ENCODE measurements at places on chromosomes 12 and 14. TPM values are rescaled to one million over a fixed set of nuclear protein-coding genes. Genes with fewer than 3 reads are reported as not detected.

- peak overlapping the region; percentile 97 for H3K27ac ChIP-seq
- no peaks in the 10 kb centered on the region for H3K27me3 ChIP-seq
- DNase-seq = no peak
- H3K4me3 ChIP-seq = peak overlapping the region; percentile 95
- peaks cover 20% of the 10 kb centered on the region for H3K4me1 ChIP-seq
Measured at GRCh38 chr12:56190695-56191155, 1.4 kb upstream of the SMARCC2 start.

DNA sequence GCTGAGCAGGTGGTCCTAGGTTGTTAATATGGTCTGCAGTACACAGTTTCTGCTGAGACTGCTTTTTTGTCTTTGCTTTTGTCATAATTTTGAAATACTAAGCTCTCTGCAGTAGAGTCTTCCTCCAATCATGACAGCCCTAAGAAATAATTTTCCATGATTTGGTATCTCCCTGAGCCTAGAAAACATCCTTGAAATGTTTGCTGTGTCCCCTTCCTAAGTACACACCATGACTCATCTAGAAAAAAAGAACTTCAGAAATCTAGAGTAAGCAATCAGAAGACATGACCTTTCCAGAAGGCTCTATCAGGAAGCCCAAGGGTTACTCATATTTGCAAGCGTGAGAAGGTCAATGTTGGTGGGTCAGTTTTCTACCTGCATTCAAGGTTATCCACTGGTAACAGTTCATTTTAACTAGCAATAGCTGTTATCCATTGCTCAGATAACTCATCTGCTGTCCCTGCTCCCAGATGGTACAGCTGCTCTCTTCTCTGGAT lies 16.4 kb downstream of the DAD1 start:
- no peak overlapping the region for H3K4me3 ChIP-seq
- H3K27me3 ChIP-seq = no peaks in the 10 kb centered on the region
- peaks cover 53% of the 10 kb centered on the region for H3K36me3 ChIP-seq
- H3K4me1 ChIP-seq = peaks cover 15% of the 10 kb centered on the region
- H3K27ac ChIP-seq = no peak overlapping the region

GRCh38 chr14:66503532-66503931 lies 4.4 kb upstream of the GPHN start:
- no peak overlapping the region for H3K27ac ChIP-seq
- no peak for DNase-seq
- H3K27me3 ChIP-seq = no peaks in the 10 kb centered on the region
- no peaks in the 10 kb centered on the region for H3K36me3 ChIP-seq

Gene MGP
- 741 TPM for total RNA-seq

Gene ASCL1
- total RNA-seq = 0.17 TPM

- no peaks in the 10 kb centered on the region for H3K4me1 ChIP-seq
- no peaks in the 10 kb centered on the region for H3K27me3 ChIP-seq
- DNase-seq = no peak
- no peaks in the 10 kb centered on the region for H3K36me3 ChIP-seq
- H3K4me3 ChIP-seq = no peak overlapping the region
Measured at GRCh38 chr12:84738481-84738972, 174.1 kb downstream of the SLC6A15 start.

DNA sequence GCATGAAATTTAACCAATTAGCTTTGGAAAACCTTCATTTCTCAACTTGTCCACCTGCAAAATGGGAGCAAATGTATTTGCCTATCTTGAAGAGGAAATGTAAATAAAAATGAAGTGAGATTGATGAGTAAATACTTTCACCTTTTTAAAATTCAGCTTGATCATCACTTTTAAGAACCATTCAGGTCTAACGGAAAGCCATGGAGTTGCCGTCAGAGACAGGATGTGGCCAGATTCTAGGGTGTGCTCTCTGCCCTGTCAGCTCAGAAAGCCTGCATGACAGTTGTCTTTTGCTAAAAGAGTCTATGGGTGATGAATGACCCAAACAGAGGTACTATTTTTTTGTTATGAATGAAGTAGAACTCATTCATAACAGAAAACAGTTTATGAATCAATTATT lies 104.3 kb upstream of the SLC35F4 start:
- no peak for DNase-seq
- H3K4me3 ChIP-seq = no peak overlapping the region
- H3K27me3 ChIP-seq = no peaks in the 10 kb centered on the region
- H3K27ac ChIP-seq = no peak overlapping the region
- no peaks in the 10 kb centered on the region for H3K36me3 ChIP-seq
- no peaks in the 10 kb centered on the region for H3K4me1 ChIP-seq

Gene SMOC1
- under 0.01 TPM for total RNA-seq

GRCh38 chr14:59849411-59850130 lies 21.0 kb downstream of the RTN1 start:
- H3K4me1 ChIP-seq = no peaks in the 10 kb centered on the region
- no peaks in the 10 kb centered on the region for H3K27me3 ChIP-seq
- H3K27ac ChIP-seq = no peak overlapping the region
- H3K4me3 ChIP-seq = no peak overlapping the region

DNA sequence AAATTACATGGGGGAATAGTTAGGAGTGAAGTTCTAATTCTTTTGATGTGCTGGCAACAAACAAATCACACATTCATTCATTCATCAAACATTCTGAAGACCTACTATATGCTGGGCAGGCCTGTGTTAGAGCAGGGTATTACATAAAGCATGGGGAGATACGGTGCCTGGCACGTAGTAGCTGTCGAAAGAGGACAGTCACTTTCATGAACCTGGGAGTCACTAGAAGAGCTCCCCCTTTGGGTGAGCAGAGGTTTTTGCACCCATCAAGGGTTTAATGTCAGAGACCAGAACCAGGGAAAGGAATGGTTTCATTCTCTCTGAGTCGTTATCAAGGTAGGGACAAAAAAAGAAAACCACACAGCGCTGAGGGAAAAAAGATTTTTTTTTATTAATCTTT lies 10.0 kb downstream of the LHX5 start:
- H3K27me3 ChIP-seq = peaks cover 94% of the 10 kb centered on the region
- peaks cover 40% of the 10 kb centered on the region for H3K4me1 ChIP-seq
- DNase-seq = no peak
- no peak overlapping the region for H3K27ac ChIP-seq
- no peaks in the 10 kb centered on the region for H3K36me3 ChIP-seq
- no peak overlapping the region for H3K4me3 ChIP-seq

- H3K36me3 ChIP-seq = peaks cover 75% of the 10 kb centered on the region
- no peak overlapping the region for H3K27ac ChIP-seq
- no peaks in the 10 kb centered on the region for H3K4me1 ChIP-seq
- H3K4me3 ChIP-seq = no peak overlapping the region
- DNase-seq = no peak
- no peaks in the 10 kb centered on the region for H3K27me3 ChIP-seq
Measured at GRCh38 chr14:102729268-102729667, 48.0 kb upstream of the TRAF3 start.

- H3K27me3 ChIP-seq = peaks cover 52% of the 10 kb centered on the region
- DNase-seq = no peak
- H3K4me1 ChIP-seq = peaks cover 54% of the 10 kb centered on the region
- H3K4me3 ChIP-seq = peak overlapping the region; percentile 37
- H3K27ac ChIP-seq = no peak overlapping the region
Measured at GRCh38 chr12:57243521-57244311, 7.3 kb downstream of the STAC3 start.

GRCh38 chr12:47377414-47378221 lies 297.9 kb upstream of the AMIGO2 start:
- no peak overlapping the region for H3K4me3 ChIP-seq
- no peak for DNase-seq
- H3K36me3 ChIP-seq = no peaks in the 10 kb centered on the region
- H3K4me1 ChIP-seq = no peaks in the 10 kb centered on the region

Gene KRAS
- 37.0 TPM for total RNA-seq

Gene KLRB1
- 1.5 TPM for total RNA-seq

DNA sequence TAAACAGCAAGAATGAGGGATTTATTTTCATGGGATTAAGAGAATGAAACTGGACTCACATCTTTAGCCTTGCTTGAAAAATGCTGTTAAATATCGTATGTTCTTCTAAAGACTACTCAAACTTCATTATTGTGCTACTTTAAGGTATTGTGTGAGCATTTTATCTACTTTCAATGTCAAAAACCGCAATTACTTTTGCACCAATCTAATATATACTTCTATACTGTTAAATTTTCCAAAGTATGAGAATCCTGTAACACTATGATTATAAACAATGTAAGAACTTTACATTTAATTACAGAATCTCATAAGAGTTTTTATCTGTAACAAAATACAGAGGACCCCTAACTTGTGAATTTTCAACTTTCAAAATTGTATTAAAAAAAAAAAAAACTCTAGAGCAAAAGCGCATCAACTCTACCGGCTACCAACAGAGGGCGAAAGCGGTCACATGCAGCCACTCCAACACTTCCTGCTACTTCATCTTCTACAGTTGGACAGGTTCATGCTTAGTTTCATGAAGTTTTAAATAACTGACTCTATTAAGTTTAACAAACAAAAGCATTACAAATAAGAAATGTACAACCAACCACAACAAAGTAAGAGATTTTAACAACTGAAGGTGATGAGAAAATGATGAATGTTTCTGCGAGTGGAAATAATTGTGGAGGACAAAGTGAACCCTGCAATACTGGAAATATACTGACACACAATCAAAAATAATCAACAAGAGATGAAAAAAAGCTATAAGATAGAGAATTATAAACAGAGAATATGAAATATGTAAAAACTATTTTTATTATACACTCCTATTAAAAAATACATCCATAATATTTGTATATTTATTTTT lies 210.9 kb downstream of the MED13L start:
- H3K27ac ChIP-seq = no peak overlapping the region
- peaks cover 56% of the 10 kb centered on the region for H3K4me1 ChIP-seq
- no peak for DNase-seq

DNA sequence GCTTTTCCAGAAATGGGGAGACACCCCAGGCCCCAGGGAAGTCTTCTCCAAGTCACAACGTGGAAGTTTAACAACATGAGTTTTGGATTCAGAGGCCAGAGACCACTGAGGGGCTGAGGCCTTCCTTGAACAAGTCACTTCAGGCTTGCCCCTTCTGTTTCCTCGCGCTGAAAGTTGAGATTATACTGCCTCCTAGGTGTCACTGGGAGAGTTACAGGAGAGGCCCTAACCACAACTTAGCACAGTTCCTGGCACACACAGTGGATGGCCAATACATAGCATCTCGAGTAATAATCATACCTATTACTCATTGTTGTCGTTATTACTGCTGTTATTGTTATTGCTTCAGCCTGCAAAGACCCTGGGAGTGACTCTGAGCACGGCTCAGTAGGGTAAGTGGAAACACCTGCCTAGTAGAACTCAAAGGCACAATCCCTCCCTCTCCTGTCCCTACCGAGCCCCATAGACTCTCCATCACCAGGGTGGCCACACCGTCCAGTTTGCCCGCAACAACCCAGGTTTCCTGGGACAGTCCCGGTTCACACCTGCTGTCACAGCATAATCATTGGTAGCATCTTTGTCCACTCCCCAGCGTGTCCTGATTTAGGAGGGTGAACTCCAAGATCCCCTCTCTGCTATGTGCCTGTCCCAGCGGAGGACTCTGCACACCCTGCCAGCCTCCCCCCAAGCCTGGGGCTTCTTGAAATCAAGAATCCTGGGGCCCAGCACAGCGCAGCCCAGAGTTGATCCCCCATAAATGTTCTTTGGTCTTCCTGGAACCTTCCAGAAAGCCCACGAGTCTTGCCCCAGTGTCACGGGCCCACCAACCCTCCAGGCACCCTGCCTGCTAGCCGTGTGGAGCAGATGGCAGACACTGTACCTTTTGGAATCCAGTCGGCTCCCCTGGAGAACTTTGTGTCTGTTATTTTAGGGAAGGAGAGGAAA lies 85.0 kb downstream of the SYNE3 start:
- H3K27ac ChIP-seq = no peak overlapping the region
- H3K4me1 ChIP-seq = peaks cover 4% of the 10 kb centered on the region
- no peak for DNase-seq
- H3K36me3 ChIP-seq = peaks cover 52% of the 10 kb centered on the region
- no peak overlapping the region for H3K4me3 ChIP-seq

DNA sequence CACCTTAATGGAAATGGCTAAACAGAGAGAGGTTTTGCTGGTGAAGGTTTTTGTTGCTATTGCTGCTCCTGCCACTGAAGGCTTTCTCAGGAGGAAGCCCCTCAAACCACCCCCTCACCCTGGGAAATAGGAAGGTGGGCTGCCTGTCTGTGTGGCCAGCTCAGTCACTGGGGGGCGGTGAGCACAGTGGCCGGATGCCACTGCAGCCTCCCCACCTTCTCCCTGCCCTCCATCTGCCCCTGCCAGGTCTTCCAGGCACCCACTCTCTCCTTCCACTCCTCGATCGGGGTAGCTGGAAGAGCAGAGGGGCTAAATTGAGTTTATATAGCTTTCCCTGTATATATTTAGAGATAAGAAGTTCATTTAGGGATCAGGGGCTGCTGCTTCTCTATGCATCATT lies 80.8 kb downstream of the PAPOLA start:
- no peak overlapping the region for H3K27ac ChIP-seq
- no peak for DNase-seq
- H3K27me3 ChIP-seq = peaks cover 5% of the 10 kb centered on the region
- no peak overlapping the region for H3K4me3 ChIP-seq
- H3K4me1 ChIP-seq = no peaks in the 10 kb centered on the region

Gene SEC23A
- 222 TPM for total RNA-seq

GRCh38 chr14:95440951-95441350 lies 75.5 kb downstream of the SYNE3 start:
- no peaks in the 10 kb centered on the region for H3K27me3 ChIP-seq
- no peak overlapping the region for H3K4me3 ChIP-seq
- peaks cover 51% of the 10 kb centered on the region for H3K36me3 ChIP-seq
- DNase-seq = no peak

DNA sequence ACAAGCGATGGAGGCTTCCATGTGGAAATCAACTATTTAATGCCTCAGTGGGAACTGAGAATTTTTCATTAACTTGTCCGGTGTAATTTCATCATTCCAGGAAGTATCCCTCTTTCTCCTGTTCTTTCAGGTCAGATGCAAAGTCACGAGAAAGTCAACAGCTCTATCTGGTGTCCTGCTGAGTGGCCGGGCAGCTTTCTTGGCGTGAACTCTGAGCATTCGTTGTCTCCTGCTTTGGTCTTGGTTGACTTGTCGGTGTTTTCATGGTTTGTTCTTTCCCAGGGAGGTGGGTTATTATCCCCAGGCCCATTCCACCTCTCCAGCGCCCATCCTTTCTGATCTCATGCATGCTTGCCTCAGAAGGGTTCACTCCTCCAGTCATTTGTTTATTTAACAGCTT lies 149.1 kb downstream of the GLT1D1 start:
- no peaks in the 10 kb centered on the region for H3K27me3 ChIP-seq
- no peak for DNase-seq
- no peaks in the 10 kb centered on the region for H3K36me3 ChIP-seq
- no peak overlapping the region for H3K27ac ChIP-seq
- no peak overlapping the region for H3K4me3 ChIP-seq

GRCh38 chr12:110224379-110225304 lies 56.4 kb upstream of the ATP2A2 start:
- H3K27me3 ChIP-seq = no peaks in the 10 kb centered on the region
- peaks cover 3% of the 10 kb centered on the region for H3K36me3 ChIP-seq
- H3K27ac ChIP-seq = peak overlapping the region; percentile 78

Gene RHEBL1
- not detected for total RNA-seq

GRCh38 chr14:78921856-78922255 lies 751.7 kb downstream of the NRXN3 start:
- H3K4me3 ChIP-seq = no peak overlapping the region
- H3K36me3 ChIP-seq = no peaks in the 10 kb centered on the region
- no peak for DNase-seq
- H3K27ac ChIP-seq = no peak overlapping the region
- H3K4me1 ChIP-seq = no peaks in the 10 kb centered on the region

GRCh38 chr14:73750531-73750901 lies 36.3 kb upstream of the PNMA1 start:
- H3K27me3 ChIP-seq = no peaks in the 10 kb centered on the region
- peaks cover 100% of the 10 kb centered on the region for H3K4me1 ChIP-seq
- no peak overlapping the region for H3K4me3 ChIP-seq
- DNase-seq = no peak
- no peaks in the 10 kb centered on the region for H3K36me3 ChIP-seq

GRCh38 chr12:121649819-121650353 lies 19.6 kb downstream of the MORN3 start:
- H3K27me3 ChIP-seq = no peaks in the 10 kb centered on the region
- no peaks in the 10 kb centered on the region for H3K36me3 ChIP-seq
- H3K4me1 ChIP-seq = no peaks in the 10 kb centered on the region
- no peak for DNase-seq
- H3K27ac ChIP-seq = no peak overlapping the region

All from esophagus muscularis mucosa (tissue), 4 donors.